Smooth muscle cell of the brain vasculature (primary cell): ENCODE measurements at places on chromosomes 2 and 18.

GRCh38 chr2:231036578-231037106 lies 681 bp upstream of the C2orf72 start:
- DNase-seq: no peak

- DNase-seq: peak; percentile 10
These were observed 35.5 kb upstream of the CTDP1 start for GRCh38 chr18:79644006-79644665.

- DNase-seq: no peak
These were observed 26.8 kb upstream of the SPATA3 start for GRCh38 chr2:230968921-230969658.

GRCh38 chr2:18413676-18414396 lies 146.6 kb downstream of the RDH14 start:
- peak; percentile 62 for DNase-seq

DNA sequence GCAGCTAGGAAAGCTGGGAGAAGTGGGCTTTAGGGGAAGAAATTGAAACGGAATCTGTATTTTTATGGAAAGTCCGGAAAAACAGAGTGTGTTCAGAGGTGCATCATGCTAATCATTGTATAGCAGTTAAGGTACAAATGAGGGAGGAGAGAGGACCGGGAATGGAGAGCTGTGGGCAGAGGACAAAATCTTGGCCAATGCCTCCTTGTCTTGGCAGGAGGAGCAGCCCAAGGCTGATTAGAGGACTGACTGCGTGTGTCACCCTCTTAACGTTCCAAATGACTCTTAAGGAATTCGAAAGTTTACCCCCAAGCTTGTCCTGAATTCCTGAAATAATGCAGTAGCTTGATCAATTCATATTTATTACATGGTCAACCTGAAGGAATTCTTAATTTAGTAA lies 81.0 kb downstream of the ZNF236 start:
- DNase-seq: no peak

GRCh38 chr2:184558713-184559464 lies 39.4 kb upstream of the ZNF804A start:
- DNase-seq: no peak

DNA sequence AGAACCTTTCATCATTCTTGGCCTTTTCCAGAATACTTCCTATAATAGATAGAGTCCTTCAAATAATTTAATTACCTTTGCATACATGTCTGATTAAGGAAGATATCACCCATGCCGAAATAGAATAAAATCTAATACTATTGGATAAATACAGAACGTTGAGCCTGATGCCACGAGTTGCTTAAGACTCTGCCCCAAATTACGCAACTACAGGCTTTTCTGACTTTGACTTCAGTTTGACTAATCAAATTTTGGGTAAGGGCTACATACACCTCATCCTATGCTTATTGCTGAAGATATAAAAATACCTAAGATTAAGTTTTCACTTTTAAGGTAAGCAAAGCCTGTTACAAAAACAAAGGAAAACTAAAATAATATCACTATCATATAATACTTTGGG lies 1065.1 kb upstream of the NRXN1 start:
- DNase-seq: no peak

DNA sequence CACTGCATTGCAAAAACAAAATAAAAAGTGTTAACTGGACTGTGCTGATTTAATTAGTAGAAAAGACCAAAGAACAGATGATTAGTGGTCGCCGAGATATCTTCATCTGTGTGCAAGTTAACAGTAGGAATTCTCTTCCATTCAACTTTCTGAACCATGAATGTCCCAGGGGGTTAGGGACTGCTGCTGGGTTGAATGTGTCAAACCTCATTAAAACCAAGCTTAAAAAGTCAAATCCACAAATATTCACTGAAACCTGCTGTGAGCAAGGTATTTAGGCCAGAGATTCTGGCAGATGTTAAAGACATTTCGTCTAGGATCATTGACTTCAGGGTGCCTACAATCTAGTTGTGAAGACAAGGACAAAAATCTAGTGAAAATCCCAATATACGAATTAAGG lies 58.7 kb downstream of the STPG4 start:
- no peak for DNase-seq

DNA sequence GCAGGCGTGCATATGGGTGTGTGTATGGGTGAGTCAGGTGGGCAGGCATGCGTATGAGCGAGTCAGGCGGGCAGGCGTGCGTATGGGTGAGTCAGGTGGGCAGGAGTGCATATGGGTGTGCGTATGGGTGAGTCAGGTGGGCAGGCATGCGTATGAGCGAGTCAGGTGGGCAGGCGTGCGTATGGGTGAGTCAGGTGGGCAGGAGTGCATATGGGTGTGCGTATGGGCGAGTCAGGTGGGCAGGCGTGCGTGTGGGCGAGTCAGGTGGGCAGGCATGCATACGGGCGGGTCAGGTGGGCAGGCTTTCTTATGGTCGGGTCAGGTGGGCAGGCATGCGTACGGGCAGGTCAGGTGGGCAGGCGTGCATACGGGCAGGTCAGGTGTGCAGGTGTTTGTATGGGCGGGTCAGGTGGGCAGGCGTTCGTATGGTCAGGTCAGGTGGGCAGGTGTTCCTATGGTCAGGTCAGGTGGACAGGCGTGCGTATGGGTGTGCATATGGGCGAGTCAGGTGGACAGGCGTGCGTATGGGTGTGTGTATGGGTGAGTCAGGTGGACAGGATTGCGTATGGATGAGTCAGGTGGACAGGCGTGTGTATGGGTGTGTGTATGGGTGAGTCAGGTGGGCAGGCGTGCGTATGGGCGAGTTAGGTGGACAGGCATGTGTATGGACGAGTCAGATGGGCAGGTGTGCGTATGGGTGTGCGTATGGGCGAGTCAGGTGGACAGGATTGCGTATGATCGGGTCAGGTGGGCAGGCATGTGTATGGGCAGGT lies 28.7 kb upstream of the KLF11 start:
- no peak for DNase-seq

DNA sequence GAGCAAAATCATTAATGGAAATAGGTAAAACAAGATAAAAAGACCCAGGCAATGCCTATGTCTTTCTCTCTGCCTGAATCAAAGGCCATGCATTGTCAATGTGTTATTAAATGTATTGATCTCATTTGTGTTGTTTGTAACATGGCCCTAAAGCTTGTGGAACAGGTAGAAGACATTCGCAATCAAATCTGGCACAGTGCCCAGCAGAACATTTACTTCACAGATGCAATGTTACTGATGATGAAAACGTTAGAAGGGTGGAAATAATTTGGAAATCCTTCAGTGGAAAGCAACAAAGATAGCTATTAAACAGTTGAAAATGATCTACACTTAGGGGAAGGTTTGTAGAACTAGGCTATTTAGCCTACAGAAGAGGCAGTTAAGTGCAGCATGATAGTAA lies 368.2 kb downstream of the EPHA4 start:
- DNase-seq: no peak

DNA sequence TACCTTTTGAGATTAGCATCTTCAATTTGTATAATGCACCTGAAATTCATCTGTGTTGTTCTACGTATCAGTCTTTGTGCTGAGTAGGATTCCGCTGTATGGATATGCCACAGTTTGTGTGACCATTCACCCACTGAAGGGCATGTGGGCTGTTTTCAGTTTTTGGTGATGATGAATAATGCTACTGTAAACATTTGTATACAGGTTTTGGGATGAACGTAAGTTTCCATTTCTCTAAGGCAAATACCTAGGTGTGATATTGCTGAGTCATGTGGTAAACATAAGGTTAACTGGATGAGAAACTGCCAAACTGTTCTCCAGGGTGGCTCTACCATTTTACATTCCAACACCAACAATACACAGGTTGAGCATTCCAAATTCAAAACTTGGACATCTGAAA lies 35.1 kb downstream of the CABYR start:
- DNase-seq: no peak

DNA sequence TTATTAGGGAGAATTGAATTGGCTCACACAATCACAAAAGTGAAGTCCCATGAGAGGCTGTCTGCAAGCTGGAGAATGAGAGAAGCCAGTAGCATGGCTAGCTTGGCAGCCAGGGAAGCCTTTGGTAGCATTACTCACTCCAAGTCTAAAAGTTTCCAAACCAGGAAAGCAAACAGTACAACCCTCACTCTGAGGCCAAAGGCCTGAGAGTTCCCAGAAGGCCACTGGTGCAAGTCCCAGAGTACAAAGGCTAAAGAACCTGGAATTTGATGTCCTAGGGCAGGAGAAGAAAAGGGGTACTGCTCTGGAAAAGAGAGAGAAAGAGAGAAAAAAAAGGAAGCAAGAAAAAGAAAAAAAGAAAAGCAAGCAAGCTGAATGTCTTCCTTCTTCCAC lies 318.2 kb downstream of the RND3 start:
- no peak for DNase-seq

DNA sequence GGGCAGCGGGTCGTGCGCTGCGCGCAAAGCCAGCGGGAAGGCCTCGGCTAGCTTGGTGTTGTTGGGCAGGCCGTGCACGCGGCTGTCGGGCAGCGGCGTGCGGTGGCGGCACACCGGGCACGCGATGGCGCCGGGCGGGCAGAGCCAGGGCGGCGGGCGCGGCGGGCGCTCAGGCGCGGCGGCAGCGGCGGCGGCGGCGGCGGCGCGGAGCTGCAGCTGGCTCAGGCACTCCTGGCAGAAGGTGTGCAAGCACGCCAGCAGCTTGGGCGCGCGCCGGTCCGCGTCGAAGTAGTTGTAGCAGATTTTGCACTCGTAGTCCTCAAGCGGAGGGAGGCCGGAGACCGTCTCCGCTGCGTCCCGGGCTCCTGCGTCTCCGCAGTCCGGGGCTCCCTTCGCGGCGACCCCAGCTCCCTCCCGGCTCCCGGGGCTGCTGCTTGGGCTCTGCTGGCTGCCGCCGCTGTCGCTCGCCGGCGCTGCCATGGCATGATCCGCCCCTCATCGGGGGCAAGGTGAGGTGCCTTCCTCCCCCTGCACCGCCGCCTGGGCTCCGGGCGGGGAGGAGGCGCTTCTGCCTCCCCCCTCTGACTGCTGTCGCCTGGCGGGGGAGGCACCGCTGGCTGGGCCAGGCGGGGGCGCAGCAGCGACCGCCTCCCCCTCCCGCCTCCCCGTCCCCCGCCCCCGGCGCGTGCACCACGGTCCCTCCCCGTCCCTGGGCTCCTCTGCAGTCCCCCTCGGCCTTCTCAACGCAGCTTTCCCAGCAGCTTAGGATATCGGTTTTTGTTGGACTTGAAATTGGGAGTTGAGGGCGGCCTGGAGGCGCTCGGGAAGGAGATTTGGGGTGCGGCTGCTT lies 21.0 kb upstream of the PAX3 start:
- DNase-seq: no peak

DNA sequence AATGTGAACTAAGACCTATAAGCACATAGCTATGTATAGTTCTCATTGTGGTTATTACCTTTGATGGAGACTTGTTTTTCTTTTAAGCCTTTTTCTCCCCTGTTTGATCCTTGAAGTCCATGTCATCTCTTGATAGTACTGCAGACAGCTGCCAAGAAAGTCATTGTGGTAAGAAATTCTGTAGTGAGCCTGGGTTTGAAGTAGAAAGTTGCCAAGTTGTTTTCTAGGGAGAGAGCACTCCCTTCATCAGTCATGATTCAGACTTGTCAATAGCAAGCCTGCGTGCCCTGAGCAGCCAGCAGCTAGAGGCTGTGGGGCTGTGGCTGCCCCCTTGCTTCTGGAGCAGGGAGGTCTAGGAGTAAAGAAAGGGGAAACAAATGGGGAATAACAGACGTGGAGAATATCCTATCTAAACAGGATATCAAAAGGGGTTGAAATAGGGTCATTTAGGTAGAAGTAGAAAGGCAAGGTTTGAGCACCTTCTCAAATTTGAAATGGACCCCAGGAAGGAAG lies 8.4 kb downstream of the SP5 start:
- no peak for DNase-seq

DNA sequence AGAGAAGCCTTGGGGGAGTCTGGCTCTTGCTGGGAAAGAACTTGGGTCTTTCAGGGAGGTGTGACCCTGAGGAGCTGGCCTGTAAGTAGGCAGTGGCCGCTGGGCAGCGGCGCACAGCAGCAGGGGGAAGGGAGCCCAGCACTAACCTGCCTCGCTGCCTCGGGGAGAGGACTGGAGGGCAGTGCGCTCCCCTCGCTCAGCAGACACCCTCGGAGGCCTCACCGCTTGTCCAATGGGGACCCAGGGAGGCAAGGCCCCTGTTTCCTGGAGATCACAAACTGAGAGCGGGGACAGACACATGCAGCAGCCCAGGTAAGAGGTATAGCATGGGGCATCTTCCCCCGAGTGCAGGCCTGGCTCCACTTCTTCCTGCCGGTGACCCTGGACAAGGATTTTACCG lies 3.3 kb downstream of the DNMT3A start:
- no peak for DNase-seq

DNA sequence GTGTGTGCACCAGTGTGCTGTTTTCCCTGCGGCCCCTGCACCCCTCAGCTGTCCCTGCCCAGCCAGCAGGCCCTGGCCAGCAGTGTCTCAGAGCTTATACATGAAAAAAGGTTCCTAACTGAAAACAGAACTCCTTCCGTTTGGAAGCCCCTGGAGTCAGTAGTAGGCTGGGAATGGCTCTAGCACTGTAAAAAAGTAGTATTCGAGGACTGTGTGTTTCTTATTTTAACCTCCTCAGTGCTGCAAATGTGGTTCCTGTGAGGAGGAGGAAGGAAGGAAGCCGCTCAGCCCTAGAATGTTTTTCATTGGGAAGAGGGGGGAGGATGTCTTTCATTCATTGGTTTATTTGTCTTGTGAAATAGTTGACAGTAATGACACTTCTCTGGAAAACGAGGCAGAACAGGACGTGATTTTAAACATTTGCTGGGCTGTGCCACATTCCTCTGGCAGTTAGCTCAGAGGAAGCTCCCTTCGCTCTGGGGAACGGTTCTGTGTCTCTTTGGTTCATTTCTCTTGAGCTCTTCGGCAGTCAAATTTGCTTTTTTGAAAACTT lies 103.5 kb downstream of the SPTBN1 start:
- DNase-seq: no peak

GRCh38 chr2:240250985-240251847 lies 110.8 kb upstream of the OTOS start:
- DNase-seq: peak; percentile 75

- DNase-seq: no peak
These were observed 35.4 kb upstream of the EML4 start for GRCh38 chr2:42133771-42134195.

DNA sequence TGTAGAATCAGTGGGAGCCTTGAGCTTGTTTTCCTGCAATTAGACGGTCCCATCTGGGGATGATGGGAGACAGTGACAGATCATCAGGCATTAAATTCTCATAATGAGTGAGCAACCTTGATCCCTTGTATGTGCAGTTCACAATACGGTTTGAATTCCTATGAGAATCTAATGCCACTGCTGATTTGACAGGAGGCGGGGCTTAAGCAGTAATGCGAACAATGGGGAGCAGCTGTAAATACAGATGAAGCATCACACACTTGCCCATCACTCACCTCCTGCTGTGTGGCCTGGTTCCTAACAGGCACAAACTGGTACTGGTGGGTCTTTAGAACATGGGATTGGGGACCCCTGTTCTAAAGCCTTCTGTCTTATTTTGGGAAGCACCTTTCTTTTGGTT lies 17.9 kb upstream of the NYAP2 start:
- DNase-seq: no peak

GRCh38 chr2:190802129-190802528 lies 78.5 kb upstream of the GLS start:
- DNase-seq: no peak
